ENCODE measurements at places on chromosomes 4 and X.

DNA sequence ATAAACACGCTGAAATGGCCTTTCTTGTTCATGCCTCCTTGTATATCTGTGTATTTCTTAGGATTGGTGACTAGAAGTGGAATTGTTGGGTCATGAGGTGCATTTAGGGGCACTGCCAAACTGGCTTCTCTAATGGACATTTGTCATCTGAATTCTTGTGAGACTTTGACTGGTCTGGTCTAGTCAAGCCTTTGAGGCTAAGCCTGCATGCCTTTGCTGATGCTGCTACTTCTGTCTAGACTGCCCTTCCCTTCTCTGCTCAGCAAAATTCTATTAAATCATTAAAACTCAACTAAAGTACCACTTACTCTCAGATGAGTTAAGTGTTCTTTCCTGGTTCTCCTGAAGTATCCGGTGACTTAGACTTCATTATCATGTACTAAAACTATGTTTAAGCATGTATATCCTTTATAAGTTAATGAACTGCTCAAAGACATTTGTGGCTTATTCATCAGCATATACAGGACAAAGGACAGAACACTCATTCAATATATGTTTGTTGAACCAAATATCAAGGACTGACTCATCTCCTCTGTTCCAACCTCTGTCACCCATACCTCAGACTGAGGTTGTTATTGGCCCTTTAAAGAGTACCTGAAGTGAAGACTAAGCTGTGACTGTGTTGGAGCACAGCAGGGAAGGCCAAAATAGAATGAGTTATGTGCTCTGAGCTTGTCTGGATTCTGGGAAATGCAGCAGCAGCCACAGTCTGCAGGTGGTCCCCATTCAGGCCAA lies 9.0 kb downstream of the TCEAL1 start:
- no peak for DNase-seq

- no peak for DNase-seq
Observed at GRCh38 chr4:133186210-133186609, 37.1 kb downstream of the PCDH10 start.

GRCh38 chrX:53422086-53422860 lies at the start of gene SMC1A:
Gene SMC1A (minus strand): TSS chrX:53422654. CDS start chrX:53422600, 54 bp downstream.
- DNase-seq: peak; percentile 97

DNA sequence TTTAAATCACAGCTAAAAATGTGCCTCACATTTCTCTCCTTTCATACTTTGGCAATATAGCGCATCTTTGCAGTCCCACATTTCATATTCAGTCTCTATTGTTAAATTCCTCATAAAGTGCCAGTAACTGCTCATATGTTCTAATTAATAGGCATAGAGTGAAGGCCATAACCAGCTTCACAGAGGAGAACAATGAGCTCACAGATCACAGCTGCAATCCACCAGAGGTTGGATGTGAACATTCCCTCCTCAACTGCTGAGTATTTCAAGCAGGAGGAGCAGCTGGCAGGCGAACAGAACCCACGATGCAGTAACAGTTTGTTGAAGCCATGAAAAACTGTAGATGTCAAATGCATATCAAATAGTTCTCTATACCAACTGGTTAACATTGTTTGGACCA lies 2088.7 kb upstream of the AGA start:
- no peak for DNase-seq

DNA sequence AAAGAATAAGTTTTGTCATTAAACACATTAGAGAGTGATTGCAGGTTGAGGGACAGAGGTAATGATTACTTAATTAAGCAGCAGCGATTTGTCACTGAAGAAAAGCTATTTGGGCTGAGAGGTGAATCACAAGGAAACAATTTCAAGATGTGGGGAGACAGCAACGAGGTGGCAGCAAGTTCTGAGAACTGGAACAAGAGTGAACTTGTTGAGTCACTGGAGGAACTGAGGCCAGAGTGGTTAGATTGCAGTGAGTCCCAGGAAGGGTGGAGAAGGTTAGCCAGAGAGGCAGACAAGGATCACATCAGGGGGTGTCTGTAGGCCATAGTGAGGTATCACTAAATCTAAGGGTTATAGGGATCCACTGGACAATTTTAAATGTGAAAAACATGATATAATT lies 57.9 kb upstream of the TMPRSS11A start:
- DNase-seq: no peak

GRCh38 chr4:54074381-54074780 lies 10.0 kb upstream of the CHIC2 start:
- DNase-seq: no peak

GRCh38 chrX:115560978-115561604 lies at the start of gene PLS3:
Gene PLS3 (plus strand): TSS chrX:115561174. CDS start chrX:115610251, 49,077 bp downstream.
- peak; percentile 93 for DNase-seq

GRCh38 chr4:20506827-20507226 lies 193.4 kb upstream of the PACRGL start:
- DNase-seq: no peak

GRCh38 chr4:151408380-151408629 lies 671 bp upstream of the FHIP1A start:
- DNase-seq: no peak

DNA sequence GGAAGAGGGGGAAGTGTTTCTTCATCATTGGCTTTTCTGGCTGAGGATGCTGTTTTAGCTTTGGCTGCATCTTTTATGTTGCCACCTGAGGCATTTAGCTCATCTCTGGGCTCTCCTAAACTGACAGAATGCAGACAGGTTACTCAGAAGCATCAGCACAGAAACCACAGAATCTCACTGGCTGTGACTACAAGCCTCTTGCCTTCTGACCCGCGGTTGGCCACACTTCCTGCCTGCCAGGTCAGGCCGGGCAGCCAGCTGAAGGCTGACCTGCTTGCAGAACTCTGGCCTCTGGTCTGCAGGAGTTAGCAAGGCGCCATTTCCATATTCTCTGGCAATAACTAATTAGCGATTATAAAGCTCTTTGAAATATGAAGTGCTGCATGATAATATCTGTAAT lies 366.5 kb downstream of the MID1IP1 start:
- no peak for DNase-seq

DNA sequence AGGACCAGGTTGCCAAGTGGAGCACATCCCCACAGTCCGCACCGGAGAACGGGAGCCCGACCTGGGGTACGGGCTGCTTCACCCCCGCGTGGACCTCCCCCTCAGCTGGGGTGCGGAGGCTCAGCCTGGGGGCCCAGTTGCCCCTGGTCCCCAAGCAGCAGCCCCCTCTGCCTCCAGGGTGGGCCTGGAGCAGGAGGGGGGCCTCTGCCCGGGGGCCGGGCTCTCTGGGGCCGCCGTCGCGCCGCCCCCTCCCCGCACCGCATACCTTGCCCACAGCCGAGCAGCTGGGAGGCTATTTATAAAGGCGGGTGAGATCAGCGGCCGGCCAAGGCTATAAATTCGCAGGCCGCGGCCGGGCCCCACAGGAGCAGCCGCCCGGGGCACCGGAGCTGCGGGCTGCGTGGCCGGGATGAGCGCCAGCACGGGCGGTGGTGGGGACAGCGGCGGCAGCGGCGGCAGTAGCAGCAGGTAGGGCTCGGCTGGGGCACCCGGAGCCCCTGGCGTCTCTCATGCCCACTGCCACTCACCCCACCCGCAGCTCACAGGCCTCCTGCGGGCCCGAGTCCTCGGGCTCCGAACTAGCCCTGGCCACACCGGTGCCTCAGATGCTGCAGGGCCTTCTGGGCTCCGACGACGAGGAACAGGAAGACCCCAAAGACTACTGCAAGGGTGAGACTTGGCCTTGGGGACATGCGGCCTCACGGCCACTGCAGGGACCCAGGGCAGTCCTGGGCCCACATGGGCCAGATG lies at the start of gene SRPK3:
Gene SRPK3 (plus strand): TSS at position 364 of the 750 bp plus-strand sequence. CDS start 46 bp downstream, at position 410.
- DNase-seq: peak; percentile 38

DNA sequence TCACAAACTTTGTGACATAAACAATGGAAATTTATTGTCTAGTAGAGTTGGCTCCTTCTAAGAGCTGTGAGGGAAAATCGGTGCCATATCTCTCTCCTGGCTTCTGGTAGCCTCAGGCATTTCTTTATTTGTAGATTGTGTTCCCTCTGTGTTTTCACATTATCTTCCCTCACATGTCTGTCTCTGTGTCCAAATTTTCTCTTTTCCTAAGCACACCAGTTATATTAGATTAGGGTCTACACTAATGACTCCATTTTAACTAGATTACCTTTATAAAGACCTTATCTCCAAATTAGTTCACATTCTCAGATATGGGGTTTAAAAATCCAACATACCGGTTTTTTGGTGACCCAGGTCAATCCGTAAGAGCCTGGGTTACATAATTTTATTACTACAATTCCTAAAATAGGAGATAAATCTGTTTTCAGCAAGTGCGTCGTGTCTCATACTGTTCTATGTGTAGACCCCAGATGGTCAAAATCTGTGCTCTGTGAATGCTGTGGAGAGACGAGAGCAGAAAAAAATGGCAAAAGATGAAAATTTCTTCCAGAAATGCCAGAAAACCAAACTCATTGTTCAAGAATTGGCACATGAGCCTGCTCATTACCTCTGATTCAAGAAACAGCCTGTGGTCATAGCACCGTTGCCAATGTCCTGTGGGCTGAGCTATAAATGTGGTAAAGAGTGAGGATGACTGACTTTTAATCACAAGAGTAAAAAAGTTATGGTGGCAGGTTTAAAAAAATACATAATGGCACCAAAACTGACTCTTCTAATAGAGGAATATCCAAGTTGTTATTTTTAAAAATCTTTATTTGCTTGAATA lies 574.7 kb downstream of the PCDH7 start:
- DNase-seq: no peak

GRCh38 chr4:154623436-154623835 lies 11.0 kb upstream of the FGG start:
- no peak for DNase-seq

GRCh38 chr4:162352580-162353107 lies 188.8 kb upstream of the FSTL5 start:
- DNase-seq: no peak

DNA sequence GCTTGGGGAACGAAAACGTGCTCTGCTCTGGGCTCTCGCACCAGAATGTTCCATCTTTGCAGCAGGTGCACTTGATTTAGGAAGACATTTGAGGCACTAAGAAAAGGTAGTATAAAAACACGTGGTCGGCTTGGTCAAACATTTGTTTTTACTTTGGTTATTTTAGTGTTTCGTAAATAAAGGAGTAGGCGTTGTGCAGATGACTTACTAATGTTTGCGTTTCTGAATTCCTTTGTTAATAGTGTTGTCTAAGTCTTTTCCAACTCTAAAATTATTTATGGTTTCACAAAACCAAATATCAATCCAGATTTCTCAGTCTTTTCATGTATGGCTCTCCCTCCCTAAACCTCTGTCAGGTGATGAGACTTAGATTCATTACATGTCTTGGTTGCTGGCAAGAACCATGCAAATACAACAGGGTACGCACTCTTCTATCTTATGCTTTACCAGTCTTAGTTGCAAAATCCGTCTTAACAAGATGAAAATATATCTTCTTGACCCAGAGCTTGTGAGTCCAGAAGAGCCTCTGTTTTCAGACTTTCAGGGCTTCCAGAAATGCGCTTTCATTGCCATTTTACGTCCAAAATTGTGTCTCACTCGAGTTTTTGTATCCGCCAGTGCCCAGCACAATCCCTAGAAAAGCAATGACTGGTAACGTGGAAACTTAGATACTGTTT lies 686 bp downstream of the MTHFD2L start:
- DNase-seq: peak; percentile 11

GRCh38 chr4:123034023-123034422 lies 111.6 kb upstream of the NUDT6 start:
- no peak for DNase-seq

DNA sequence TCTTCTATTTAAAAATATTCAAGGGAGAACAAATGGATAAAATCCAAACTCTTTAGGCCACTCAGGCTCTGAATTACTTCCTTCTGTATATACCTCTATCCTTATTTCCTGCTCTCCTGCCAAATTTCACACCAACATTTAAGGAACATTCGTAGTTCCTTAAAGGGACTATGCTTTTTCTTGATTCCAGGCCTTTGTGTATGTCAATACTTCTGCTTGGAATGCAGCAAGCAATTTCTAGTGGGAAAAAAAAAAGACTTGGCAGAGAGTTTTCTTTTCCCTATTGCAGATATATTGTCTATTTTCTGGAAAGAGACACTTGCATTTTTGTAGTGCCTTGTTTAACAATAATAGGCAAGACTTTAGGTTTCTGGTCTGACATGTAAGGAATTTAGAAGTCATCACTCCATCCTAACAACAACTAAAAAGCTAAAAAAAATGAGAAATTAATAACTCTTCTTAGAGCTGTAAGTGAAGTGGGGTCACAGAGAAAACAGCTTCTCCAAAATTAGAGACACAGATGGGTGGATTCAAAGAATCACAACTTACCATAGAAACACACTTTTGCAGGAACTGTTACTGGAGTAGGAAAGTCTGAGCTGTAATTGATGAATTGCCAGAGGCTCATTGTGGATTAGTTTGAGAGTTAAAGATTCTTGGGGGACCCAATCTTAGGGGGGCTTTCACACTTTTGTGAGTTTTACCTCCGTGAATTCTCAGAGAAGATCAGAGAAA lies 2.1 kb upstream of the ADH5 start:
- no peak for DNase-seq

GRCh38 chr4:45006078-45006477 lies 279.7 kb upstream of the GNPDA2 start:
- no peak for DNase-seq

DNA sequence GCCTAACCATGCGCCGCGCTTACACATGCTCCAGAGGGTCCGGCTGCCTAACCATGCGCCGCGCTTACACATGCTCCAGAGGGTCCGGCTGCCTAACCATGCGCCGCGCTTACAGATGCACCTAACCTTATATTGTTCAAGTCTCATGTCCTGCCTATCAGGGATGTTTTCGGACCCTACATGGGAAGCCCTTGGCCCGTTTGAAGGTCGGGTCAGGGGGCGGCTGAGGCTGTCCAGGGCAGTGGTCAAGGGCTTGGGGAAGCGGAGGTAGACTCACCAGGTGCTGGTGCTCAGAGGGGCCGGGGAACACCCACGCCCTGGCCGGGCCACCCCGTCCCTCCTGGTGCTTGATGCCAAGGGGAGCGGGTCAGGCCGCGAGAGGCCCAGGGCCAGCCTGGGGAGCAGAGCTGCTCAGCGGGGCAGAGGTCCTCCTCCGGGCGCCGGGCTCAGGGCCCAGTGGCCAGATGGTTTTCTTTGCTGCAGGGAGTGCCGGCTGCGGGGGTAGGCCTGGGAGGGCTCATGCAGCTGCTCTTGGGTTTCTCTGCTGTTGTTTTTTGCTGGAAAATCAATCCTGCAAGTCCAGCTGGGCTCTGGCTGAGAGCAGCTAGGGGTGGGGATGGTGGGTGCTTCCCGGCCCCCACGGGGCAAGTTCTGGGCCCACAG lies 35.4 kb upstream of the SPON2 start:
- no peak for DNase-seq

GRCh38 chr4:127624173-127624572 lies 8.6 kb upstream of the INTU start:
- no peak for DNase-seq

- peak; percentile 23 for DNase-seq
Observed at GRCh38 chr4:185654311-185654710, 119.0 kb upstream of the PDLIM3 start.
